ENCODE measurements at places on chromosomes 1 and 21. TPM values are rescaled to one million over a fixed set of nuclear protein-coding genes. Genes with fewer than 3 reads are reported as not detected.

GCSAML gene
- polyA plus RNA-seq, result 0.11 TPM

CRYBG2 gene
- polyA plus RNA-seq, result 0.28 TPM

CHODL gene
- 104 TPM for polyA plus RNA-seq

DNA sequence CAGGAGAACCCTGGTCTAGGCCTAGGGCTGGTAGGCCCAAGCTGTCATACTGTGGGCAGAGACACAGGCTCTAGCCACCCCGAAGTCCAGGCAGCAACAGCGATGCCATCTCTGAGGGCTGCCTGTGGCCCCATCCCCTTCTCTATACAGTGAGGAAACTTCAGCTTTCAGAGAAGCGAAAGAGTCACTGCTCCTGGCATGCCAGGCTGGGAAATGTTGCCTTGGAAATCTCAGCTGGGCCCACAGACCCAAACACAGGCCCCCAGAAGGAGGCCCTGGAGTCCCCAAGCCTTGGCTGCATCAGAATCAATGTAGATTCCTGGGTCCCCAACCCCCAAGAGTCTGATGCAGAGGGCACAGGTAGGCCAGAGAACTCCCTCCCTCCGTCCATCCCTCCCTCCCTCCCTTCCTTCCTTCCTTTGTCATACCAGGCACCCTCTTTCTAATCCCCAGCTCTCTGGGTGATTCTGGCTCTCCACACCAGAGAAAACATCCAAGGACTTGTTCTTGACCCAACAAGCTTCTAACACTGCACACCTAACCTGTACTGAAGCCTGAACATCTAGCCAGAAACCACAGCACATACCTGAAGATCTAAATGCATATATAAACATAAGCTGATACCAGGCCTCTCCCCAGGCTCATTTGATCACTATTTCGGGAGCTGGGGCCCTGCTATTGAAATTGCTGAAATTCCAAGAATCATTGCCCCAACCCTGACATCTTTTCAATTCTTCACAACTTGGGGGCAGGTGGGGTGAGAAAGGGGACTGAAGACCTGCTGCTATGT lies 143.2 kb upstream of the EDN2 start:
- no peak for DNase-seq

GRCh38 chr1:185973645-185974044 lies 239.5 kb downstream of the HMCN1 start:
- DNase-seq, result no peak

DNA sequence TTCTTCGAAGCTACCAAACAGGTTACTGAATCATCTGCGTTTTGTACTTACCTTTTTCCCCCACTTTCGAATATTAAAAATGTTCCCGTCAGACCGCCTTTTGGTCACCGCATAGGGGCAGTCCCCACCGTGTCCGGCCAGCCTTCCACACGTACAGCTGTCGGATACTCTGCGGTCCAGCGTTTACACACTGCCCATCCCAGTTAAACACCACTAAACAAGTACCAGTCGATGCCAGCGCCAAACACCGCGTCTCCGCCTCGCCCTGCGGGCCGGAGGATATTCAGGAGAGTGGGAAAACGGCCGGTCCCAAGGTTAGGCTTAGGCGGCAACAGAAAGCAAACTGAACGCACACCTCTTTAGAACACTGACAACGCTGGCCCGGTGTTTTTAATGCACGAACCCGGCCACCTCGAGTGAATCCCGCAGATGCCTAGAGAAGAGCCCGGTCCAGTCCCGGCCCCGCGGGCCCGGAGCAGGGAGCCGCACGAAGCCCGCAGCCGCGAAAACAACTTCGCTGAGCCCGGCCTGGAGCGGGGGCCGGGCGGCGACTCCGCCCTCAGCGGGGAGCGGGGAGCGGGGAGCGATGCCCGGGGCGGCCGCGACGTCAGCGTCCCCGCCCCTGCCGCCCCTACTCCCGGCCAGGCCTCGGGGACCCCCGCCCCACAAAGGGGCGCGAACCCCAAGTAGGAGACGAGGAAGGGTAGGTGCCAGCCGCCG lies 730 bp upstream of the PHF13 start:
- no peak for DNase-seq

DNA sequence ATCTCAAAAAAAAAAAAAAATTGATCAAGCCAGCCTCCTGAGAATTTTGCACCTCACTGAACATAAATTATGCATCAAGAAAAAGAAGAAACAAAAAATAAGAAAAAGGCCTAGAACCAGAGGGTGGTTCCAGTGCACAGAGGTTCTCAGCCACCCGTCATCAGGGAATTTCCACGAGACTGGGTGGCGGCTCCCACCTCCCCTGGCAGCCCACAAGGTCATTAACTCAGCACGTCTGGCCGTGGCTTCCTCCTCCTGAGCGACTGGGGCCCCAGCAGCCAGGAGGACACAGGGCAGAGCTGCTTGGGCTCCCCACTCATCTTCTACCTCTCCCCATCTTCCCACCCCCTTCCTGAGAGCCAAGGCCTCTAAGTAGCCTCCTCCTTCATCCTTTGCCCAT lies 15.7 kb upstream of the TMEM51 start:
- DNase-seq, result no peak

- DNase-seq, result no peak
Observed at GRCh38 chr1:208137193-208137592, 107.0 kb downstream of the PLXNA2 start.

DNA sequence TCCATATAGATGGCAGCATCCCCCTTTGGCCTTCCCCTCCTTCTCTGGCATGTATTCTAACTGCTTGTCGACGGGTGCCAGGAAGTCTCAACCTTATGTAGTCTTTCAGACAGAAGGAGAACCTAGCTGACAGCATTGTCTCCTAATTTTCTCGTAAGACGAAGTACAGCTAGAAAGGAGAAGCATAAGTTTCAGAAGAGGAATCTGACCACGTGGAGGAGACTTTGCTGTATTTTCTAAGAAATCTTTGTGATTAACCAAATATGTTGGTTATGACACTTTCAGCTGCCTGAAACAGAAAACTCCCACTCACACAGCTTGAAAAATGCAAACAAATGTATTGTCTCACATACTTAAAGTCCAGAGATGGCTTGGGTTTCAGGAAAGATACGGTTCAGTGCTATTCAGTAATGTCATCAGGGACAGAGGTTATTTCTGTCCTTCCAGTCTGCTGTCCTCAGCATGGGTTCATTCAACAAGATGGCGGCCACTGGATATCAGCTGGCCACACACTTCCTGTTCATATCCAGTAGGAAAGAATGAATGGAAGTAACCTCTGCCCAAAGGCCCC lies 109.5 kb upstream of the ZNF648 start:
- no peak for DNase-seq

DNA sequence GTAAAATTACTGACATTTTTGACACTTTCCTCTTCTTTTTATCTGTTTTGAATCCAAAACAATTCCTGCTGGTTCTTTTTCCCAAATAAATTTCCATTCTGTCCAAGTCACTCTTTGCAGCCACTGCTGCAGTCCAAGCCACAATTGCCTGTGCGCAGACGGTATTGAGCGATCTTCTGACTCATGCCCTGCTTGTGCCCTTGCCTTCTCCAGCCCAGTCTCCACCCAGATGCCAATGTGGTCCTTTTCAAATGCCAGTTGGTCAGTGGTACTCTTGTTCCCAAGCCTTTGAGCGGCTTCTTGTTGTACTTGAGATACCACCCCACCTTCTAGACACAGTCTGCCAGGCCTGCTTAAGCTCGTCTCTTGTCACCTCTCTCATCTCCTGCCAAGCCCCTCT lies 78.9 kb downstream of the CAMTA1 start:
- no peak for DNase-seq

GRCh38 chr1:215256936-215257679 lies 174.6 kb downstream of the KCNK2 start:
- no peak for DNase-seq

All from muscle of arm (tissue), 14 donors.